Stimulated activated CD4-positive, alpha-beta T cell treated with anti-CD3 and anti-CD28 coated beads, Interleukin-4, amount 100 ng/mL, for 24 hours (primary cell): ENCODE measurements at places on chromosomes 5 and 9.

GRCh38 chr9:127256324-127256723 lies 8.2 kb upstream of the GARNL3 start:
- no peak for DNase-seq

DNA sequence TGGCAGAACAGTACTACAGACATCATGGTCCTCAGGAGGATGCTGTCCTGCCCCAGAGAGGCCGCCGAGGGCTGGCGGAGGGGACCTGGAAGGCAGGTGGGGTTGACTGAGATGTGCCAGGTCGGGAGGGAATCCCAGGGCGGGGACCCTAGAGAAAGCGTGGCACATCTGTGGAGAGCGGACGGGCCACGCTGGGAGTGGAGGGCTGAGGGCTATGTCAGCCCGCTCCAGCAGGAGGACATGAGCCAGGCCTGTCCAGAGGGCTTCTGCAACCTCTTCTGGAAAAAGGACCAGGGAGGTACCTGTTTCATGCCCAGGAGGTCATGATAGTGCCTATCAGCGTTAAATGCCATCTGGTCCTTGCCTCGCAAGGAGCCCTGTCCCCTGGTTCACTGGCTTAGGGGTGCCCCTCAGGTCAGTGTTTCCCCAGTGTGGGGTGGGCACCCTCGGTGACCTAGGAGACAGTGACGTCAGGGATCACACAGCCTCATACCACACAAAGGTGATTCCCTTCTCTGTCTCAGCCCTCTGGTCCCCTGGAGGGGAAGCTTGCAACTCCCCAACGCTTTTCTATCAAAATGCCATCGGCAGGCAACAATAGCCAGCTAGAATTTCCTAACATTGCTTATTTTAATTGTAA lies 103.6 kb upstream of the IER5L start:
- no peak for DNase-seq

GRCh38 chr5:107676702-107677101 lies 6.0 kb upstream of the EFNA5 start:
- DNase-seq = no peak

DNA sequence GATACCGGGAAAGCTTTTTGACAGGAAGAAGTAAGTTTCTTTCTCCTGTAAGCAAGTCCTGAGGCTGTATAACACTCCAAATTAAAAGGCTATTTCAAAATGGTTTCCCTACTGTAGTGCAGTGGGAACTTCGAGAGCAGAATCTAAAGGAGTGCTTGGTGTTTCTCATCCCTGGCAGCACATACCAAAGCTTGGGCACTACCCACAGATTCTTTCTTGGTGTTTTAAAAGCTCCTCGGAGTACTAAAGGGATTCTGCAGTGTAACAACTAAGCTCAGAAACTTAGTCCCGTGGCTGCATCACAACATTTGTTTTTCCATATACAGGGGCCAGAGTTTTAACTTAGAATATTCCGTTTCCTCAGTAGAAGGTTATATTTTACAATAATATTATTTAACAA lies 5.6 kb upstream of the APC start:
- DNase-seq = no peak

- no peak for DNase-seq
Observed at GRCh38 chr5:35850967-35851680, 5.6 kb upstream of the IL7R start.
